ENCODE measurements at places on chromosomes 12 and 14. TPM values are rescaled to one million over a fixed set of nuclear protein-coding genes. Genes with fewer than 3 reads are reported as not detected.

Gene SLC7A7
- total RNA-seq = 16.8 TPM

GRCh38 chr12:50117057-50117622 lies 5.1 kb downstream of the COX14 start:
- no peaks in the 10 kb centered on the region for H3K27me3 ChIP-seq
- no peak overlapping the region for H3K4me3 ChIP-seq
- H3K27ac ChIP-seq = no peak overlapping the region

GRCh38 chr12:123523518-123523917 lies 10.0 kb downstream of the RILPL1 start:
- H3K36me3 ChIP-seq = no peaks in the 10 kb centered on the region
- H3K27ac ChIP-seq = no peak overlapping the region
- no peak for DNase-seq
- no peak overlapping the region for H3K4me3 ChIP-seq
- no peaks in the 10 kb centered on the region for H3K27me3 ChIP-seq
- no peaks in the 10 kb centered on the region for H3K4me1 ChIP-seq

DNA sequence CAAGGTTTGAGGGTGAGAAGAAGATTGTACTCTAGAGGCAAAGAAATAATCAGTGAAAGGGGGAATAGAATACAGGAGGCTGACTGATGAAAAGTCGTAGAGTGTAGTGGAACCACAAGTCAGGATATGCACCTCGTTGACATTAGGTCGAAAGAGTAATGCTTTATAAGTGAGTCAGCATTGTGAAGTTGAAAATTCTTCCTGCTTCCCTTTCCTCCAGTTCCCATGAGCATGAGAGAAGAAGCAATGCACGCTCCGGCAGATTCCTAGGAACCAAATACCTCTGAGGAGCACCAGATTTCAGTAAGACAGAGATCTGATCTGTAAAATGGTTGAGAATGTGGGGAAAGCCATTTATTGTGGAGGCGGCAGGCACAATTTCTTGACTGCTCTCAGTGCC lies 16.5 kb downstream of the CCER1 start:
- no peaks in the 10 kb centered on the region for H3K27me3 ChIP-seq
- no peak overlapping the region for H3K4me3 ChIP-seq
- H3K27ac ChIP-seq = no peak overlapping the region
- no peak for DNase-seq

Gene TTC6
- not detected for total RNA-seq

GRCh38 chr14:50318031-50318626 lies 6.0 kb downstream of the DMAC2L start:
- H3K27me3 ChIP-seq = no peaks in the 10 kb centered on the region
- H3K4me1 ChIP-seq = peaks cover 2% of the 10 kb centered on the region
- no peak overlapping the region for H3K4me3 ChIP-seq
- H3K27ac ChIP-seq = no peak overlapping the region

Gene TBX5
- total RNA-seq = not detected

GRCh38 chr12:67697443-67697842 lies 48.9 kb downstream of the DYRK2 start:
- no peaks in the 10 kb centered on the region for H3K27me3 ChIP-seq
- peaks cover 12% of the 10 kb centered on the region for H3K4me1 ChIP-seq
- no peaks in the 10 kb centered on the region for H3K36me3 ChIP-seq
- no peak overlapping the region for H3K4me3 ChIP-seq

DNA sequence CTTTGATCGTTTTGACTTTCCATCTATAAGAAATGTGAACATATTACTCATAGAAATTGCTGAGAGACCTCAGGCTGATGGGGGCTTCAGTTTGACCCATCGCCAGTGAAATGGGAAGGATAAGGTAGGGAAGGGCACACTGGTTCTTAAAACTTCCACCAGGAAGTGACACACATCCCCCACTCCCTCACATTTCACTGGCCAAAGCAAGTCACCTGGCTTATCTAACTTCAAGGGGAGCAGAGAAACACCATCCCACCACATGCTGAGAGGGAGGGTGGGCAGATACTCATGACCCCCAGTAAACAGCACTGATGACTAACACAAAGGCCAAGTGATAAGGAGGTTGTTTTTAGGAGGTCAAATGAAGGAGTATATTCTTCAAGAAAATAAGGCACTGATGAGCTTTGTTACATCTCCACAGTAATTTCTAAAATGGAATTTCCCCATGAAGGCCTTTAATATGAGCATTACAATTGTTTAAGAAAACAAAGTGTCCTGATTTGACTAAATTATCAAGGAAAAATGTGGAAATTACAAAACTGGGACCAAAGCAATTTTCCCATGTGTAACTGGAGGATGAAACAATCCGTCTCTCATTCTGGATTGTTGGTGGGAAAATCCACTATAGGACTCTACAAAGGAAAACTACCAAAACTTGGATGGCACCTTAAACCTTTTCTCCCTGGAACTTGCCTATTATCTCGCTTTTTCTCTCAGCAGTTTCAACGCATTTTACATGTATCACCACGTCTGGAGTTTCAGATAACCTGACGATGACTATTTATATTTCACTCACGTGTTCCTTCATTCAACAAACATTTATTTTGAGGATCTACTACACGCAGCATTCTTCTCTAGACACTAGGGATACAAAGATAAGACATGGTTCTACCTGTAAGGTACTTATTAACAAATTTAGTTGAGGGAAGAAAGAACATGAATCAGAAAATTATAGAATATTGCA lies 91.8 kb upstream of the EEA1 start:
- H3K27ac ChIP-seq = no peak overlapping the region
- H3K4me1 ChIP-seq = no peaks in the 10 kb centered on the region
- H3K4me3 ChIP-seq = no peak overlapping the region
- H3K27me3 ChIP-seq = no peaks in the 10 kb centered on the region

- H3K4me3 ChIP-seq = no peak overlapping the region
- no peak overlapping the region for H3K27ac ChIP-seq
- no peaks in the 10 kb centered on the region for H3K27me3 ChIP-seq
These were observed 52.1 kb downstream of the EIF2S3B start for GRCh38 chr12:10557766-10558165.

DNA sequence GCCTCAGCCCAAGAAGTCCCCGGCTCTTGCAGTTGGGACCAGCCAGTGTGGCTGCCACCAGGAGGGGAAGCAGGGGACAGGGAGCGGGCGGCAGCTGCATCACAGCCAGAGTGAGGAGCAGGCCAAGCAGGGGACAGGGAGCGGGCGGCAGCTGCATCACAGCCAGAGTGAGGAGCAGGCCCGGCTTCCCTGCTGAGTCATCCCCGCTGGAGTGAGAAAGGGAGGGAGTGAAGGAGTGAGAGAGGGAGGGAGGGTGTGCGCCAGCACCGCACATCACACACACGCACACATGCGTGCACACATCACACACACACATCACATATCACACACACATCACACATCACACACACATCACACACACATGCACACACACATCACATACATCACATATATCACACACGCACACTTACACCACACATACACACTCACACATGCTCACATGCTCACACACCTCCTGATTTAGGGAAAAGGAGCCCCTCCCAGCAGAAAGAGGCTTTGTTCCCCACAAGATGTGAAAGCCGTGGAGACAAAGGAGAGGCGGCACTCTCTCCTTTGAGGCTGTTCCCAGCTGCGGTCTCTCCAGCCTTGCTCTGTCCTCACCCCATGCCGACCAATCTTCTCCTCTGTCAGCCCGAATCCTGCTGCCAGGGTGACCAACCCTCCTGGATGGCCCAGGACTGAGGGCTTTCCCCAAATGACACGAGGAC lies 16.7 kb upstream of the ZDHHC22 start:
- peaks cover 11% of the 10 kb centered on the region for H3K27me3 ChIP-seq
- no peak for DNase-seq
- H3K36me3 ChIP-seq = no peaks in the 10 kb centered on the region
- no peak overlapping the region for H3K27ac ChIP-seq

- no peaks in the 10 kb centered on the region for H3K27me3 ChIP-seq
- no peak overlapping the region for H3K27ac ChIP-seq
- DNase-seq = no peak
- peaks cover 50% of the 10 kb centered on the region for H3K36me3 ChIP-seq
These were observed 8.9 kb upstream of the RPLP0 start for GRCh38 chr12:120209851-120210250.

Gene PTGER2
- total RNA-seq = 67.9 TPM

GRCh38 chr12:106871477-106871876 lies 84.2 kb upstream of the TMEM263 start:
- no peak for DNase-seq
- H3K27me3 ChIP-seq = no peaks in the 10 kb centered on the region

- H3K27me3 ChIP-seq = no peaks in the 10 kb centered on the region
- no peaks in the 10 kb centered on the region for H3K4me1 ChIP-seq
- no peak overlapping the region for H3K4me3 ChIP-seq
- DNase-seq = no peak
- H3K36me3 ChIP-seq = no peaks in the 10 kb centered on the region
These were observed 28.6 kb upstream of the BLTP3B start for GRCh38 chr12:100171248-100171647.

Gene GRIP1
- total RNA-seq = 1.7 TPM

Gene NR1H4
- total RNA-seq = not detected

Gene ZNF140
- total RNA-seq = 8.8 TPM

DNA sequence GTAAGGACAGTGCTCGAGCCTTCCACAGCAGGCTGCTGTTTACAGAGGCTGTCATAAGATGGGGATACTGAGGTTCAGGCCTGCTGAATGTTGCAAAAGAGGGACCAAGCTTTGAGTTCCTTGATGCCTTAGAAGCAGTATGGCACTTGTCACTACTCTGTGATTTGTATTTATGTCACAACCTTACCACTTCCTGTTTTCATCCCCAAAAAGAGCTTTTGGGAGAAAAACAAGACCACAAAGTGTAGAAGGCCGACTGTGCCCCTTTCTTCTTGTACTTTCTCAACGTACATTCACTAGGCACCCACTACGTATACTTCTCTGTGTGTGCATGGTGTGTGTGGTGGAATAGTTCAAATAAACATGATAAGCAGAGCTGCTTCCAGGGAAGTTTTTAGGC lies 90.1 kb downstream of the DRAM1 start:
- peaks cover 5% of the 10 kb centered on the region for H3K4me1 ChIP-seq
- no peaks in the 10 kb centered on the region for H3K27me3 ChIP-seq
- H3K27ac ChIP-seq = no peak overlapping the region

DNA sequence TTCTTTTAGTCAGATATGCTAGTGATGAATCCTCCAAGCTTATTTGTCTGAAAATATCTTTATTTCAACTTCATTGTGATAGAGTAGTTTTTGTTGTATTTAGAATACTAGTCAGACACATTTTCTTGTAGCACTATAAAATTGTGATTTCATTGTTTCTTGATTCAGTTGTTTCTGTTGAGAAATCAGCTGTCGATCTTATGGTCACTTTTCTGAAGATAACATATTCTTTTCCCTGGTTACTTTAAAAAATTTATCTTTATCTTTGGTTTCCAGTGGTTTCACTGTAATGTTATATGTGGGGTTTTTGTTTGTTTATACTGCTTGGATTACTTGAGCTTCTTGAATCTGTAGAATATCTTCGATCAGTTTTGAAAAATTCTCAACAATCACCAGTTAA lies 426.1 kb downstream of the SOX5 start:
- H3K36me3 ChIP-seq = no peaks in the 10 kb centered on the region
- no peaks in the 10 kb centered on the region for H3K4me1 ChIP-seq
- no peak for DNase-seq
- no peaks in the 10 kb centered on the region for H3K27me3 ChIP-seq
- no peak overlapping the region for H3K27ac ChIP-seq

DNA sequence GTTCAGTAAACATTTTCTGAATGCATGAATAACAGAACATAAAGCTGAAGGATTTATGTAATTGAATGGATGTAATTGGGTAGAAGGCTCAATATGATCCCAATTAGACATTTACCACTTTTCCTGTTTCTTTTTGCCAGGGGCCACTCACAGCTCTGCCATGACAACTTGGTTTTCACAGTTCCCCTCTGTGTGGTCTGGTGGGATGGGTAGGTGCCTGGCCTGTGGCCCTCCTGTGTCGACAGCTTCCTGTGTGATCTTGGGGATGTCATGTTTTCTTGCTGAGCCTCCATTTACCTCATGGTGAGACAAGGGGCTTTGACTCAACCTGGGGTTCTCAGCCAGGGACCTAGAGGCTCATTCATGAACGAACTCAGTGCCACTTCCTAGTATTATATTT lies 12.6 kb upstream of the SERPINA10 start:
- no peak overlapping the region for H3K27ac ChIP-seq
- peaks cover 20% of the 10 kb centered on the region for H3K4me1 ChIP-seq
- no peak for DNase-seq
- no peak overlapping the region for H3K4me3 ChIP-seq
- H3K27me3 ChIP-seq = no peaks in the 10 kb centered on the region

DNA sequence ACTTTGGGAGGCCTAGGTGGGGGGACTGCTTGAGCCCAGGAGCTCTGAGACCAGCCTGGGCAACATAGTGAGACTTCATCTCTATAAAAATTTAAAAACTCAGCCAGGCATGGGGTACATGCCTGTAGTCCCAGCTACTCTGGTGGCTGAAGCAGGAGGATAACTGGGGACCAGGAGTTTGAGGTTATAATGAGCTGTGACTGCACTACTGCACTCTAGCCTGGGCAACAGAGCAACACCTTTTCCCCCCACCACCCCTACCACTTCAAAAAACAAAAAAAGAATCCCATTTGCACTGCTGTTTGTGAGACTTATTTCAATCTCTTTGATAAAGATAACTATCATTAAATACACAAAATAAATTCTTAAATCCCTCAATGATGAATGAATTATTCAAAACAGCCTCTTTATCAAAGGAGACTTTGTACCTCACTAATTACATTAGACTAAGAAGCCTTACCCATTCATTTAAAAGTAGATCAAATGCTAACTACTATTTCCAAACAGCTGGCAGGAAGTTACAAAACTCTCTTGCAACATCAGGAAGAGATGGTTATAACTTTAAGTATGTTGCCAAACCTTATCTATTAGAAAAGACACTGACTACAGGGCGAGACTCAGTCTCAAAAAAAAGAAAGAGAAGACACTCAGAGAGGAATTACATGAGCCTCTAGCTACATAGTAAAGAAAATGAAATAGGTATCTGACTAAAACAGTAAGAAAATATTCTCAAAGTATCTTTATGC lies 14.7 kb downstream of the BLTP3B start:
- no peak overlapping the region for H3K4me3 ChIP-seq
- H3K27me3 ChIP-seq = no peaks in the 10 kb centered on the region
- peaks cover 5% of the 10 kb centered on the region for H3K4me1 ChIP-seq
- DNase-seq = no peak
- H3K27ac ChIP-seq = no peak overlapping the region

DNA sequence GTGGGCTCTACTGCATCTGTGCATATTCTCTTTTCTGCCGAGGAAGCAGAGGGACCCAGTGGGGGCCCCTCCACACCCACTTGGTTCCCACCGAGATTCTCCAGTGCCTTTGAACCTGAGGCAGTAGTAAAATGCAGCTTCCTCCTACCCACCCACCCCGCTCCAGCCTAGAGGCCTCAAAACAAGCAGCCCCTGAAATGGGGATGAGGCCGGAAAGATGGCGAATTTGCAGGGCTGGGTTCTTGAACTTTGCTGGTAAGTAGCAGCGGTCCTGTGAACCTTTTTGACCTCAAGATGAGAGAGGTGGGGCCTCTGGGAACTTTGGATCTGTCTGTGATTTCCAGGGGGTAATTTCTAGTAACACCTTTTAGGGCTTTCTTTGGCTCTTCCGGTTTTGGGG lies 15.4 kb downstream of the PLEKHG3 start:
- no peaks in the 10 kb centered on the region for H3K27me3 ChIP-seq
- peaks cover 4% of the 10 kb centered on the region for H3K36me3 ChIP-seq
- H3K4me1 ChIP-seq = peaks cover 99% of the 10 kb centered on the region
- no peak for DNase-seq
- no peak overlapping the region for H3K4me3 ChIP-seq
